ENCODE measurements at places on chromosomes 11 and 22.

GRCh38 chr22:46462726-46463371 lies 74.6 kb downstream of the CELSR1 start:
- peak; percentile 55 for DNase-seq

- DNase-seq, result no peak
Measured at GRCh38 chr11:116164843-116165242, 607.9 kb downstream of the BUD13 start.

- no peak for DNase-seq
Measured at GRCh38 chr11:8593935-8594909, at the start of gene STK33. Gene STK33, minus strand, starts transcription at chr11:8594228. Its CDS starts 119,323 bp downstream, at chr11:8474905.

DNA sequence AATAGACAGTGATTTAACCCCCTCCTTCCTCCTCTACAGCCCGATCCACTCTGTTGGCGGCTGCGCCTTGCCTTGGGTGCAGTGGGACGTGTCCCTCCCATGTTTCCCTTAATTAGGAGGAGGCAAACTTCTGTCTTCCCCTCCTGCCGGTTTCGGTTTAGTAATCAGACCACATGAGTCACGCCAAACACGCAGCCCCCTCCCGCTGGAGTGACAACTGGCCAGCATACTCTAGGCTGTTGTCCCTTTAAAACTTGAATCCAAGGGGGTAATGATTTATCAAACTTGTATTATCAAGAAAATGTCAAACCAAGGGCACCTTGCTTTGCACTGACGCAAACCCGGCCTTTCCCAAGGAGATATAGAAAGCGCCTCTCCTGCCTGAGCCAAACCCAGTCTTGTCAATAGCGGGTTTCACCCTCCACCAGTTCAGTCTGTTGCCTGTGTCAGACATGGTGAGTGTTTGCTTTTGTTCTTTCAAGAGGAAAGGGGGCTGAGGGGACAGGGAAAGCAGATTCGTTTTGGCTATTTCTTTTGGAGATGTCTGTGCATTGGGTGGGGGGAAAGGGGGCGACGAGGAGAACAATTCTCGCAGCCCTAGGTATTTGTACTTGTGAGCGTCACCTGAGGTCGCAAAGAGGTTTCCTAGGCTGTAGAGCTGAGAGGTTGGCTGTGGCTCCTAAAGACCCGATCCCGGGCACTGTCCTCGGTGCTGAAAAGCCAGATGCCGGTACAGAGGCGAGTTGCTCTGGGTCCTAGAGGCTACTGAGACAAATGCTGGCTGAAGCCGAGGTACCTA lies at the start of gene SLC6A5:
Gene SLC6A5, plus strand, starts transcription at position 388 of the 799 bp plus-strand sequence. Its CDS starts 65 bp downstream, at position 453.
- DNase-seq, result peak; percentile 49

DNA sequence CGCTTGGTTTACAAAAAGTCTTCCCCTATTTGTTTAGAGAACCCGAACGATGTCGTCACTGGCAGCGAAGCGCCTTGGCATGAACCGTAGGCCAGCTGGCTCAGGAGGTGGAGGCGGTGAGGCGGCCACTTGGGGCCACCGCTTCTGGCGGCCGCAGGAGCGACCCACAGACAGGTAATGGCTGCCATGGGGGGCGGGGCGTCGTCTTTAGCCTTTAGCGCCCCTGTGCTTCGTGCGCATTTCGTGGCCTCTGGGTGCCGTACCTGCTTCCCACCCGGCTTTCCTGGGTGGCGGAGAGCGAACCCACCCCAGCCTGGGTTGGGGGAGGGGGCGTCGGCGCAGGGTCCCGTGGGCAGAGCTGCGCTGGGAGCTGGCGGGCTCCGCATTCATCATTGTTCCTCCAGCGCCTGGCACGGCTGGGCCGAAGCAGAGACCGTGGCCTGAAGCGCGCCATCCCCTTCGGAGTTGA lies 469 bp upstream of the OSBP2 start:
- peak; percentile 4 for DNase-seq

- no peak for DNase-seq
Measured at GRCh38 chr22:48333323-48333763, 1494.3 kb downstream of the BRD1 start.

DNA sequence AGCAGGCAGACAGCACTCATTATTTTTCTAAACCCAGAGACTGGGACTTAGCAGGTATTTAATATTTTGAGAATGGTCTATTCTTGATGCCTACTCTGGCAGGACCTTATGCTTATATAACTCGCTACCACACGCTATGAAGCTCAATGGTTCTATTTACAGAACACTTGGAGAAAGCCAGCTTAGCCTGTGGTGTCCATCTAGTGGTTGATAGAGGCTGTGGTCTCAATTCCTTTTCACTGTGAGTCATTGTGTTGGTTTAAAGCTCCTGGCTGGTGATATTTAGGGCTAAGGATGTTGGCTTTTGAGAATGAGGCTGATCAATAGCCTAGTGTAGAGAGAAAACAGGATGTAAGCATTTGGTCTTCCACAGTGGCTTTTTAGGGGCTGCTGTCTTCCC lies 206.4 kb downstream of the DBX1 start:
- peak; percentile 86 for DNase-seq

- no peak for DNase-seq
Measured at GRCh38 chr11:71304045-71304444, 51.7 kb upstream of the SHANK2 start.

DNA sequence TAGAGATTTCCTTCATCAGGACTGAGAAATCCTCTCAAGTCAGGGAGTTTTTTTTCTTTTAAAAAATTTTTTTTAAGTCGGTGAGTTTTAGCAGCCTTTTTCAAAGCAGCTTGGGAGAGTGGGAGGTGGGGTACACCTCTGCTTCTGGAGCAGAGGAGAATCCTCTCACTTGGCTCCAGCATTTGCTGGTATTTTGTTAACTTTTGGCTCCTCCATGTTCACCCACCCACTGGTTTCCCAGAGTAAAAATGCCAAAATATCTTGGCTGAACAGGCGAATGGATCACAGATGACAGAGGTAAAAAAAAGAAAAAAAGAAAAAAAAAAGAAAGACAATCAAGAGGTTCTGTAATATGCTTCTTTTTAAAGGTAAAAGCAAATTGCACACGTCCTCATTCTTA lies 68.0 kb downstream of the GAB2 start:
- DNase-seq, result no peak

DNA sequence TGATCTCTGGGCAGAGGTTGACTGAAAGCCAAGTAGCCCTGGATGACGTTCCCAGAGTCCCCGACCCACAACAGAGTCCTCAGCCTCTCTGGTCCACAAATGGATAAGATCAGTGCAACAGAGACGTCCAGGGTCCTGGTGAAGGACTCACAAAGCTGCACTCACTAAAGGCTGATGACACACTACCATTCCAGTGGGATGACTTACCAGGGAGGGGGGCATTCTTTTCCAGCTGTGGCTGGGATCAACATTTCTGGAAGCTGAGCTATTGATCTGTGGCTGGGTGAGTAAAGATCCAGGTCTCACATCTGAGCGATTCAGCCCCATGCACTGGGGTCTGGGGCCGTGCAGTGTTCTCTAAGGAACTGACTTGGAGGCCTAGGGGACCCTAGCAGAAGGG lies 296.2 kb downstream of the NTM start:
- DNase-seq, result peak; percentile 89

- no peak for DNase-seq
Measured at GRCh38 chr11:13534358-13534757, 38.6 kb upstream of the PTH start.

DNA sequence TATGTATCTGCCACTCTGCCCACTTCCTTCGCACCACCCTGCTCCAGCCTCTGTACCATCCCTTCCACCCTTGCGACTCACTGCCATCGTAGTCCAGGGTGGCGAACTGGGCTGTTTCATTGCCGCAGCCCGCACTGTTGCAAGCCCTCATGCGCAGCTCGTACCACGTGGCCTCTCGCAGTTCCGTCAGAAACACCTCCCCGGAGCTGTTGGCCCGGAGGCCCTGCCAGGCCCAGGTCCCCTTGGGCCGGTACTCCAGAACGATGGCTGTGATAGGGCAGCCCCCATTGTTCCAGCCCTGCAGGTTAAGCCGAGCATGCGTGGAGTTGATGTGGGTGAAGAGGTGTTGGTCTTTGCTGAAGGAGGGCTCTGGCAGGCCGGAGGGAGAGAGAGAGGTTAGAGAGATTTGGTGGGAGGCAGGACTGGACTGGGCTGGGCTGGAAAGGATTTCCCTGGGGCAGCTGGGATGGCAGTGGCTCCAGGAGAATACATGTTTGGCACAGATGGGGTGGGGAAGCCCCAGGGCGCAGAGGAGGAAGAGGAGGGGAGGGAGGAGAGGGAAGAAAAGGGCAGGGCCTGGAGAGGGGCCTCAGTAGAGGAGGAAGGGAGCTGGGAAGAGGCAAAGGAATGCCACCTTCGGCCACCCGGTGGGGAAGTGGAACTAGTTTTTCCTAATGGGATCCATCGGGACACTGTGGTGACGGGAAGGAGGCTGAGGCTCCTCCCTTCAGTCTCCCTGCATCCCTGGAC lies 109.6 kb downstream of the CEP164 start:
- no peak for DNase-seq

DNA sequence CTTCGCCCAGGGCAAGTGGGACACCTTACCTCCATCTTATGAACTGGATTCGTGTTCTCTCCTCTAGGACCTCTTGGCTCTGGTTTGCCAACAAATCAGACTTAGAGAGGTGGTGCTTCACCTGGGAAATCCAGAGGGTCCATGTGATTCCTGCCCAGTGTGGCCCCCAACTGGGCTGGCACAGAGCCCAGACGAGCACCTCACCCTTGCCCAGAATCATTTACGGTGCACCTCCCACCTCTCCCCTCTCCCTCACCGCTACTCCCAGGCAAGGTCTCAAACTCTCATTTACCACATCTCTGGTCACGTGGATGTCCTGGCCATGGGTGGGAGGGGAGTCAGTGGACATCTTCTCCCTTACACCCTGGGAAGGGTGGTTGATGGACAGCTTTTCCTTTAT lies 1.1 kb downstream of the SPATA19 start:
- DNase-seq, result no peak

DNA sequence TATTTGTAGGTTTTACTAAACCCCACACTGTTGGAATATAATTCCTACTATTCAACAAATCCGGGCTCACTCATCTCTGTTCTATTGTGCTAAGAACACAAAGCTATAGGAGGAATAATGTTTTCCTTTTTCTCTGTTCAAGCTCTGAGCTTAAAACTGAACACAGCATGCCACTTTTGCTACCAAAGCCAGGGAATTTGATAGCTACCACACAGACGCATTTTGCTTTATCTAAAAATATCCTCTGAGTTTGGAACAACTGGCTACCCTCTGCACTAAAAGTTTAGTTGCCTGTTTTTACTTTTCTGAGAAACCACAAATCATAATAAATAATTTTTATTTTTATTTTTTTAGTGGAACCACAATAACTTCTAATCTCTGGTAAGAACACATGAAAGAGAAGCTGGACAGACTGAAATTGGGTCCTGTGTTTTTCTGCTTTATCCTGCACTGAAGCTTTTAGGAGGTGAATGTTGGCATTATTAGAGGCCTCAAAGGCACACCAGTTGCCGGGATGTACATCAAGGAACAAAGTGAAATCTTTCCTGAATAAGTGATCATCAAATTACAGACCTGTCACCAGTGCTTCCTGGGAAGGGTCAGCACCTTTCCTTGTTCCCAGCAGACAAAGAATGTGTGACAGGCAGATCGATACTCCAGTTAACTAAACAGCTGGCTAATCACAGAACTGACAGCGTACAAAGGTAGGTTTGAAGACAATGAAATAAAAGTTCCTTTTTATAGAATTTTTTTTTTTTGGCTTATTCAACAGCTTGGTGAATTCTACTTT lies 523.2 kb upstream of the TENM4 start:
- no peak for DNase-seq

DNA sequence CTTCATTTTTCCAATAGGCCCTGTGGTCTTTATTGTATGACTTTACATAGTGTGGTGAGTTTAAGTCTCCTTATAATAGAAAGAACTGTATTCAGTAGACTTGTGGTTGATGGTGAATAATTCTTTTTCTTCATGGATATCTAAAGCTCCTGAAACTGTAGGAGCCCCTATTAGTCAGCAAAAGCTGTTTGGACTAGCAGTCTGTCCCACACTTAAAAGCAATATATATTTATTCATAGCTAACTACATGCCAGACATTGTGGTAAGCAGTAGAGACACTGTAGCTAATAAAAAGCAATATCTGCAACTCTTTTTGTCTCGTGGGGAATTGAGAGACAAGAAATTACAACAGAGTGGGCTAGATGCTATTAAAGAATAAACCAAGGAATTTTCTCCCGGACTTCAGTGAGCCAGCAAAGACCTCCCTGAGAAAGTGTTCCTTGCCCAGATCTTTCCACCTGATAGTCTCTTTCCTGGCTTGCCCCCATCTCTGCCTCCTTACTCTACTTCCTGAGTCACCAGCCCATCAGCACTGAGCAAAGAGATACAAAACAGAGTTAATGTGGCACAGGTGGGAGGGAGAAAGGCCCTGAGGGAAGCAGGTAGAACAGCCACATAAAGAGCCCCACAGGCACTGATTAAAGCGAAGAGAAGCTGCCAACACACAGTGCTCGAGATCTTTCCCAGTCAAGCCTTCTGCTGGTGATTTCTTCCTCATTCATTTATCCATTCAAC lies 1.4 kb upstream of the OR52W1 start:
- no peak for DNase-seq

GRCh38 chr11:118283756-118284350 lies 19.8 kb upstream of the MPZL2 start:
- no peak for DNase-seq

GRCh38 chr11:76071090-76071489 lies 135.2 kb downstream of the WNT11 start:
- no peak for DNase-seq

DNA sequence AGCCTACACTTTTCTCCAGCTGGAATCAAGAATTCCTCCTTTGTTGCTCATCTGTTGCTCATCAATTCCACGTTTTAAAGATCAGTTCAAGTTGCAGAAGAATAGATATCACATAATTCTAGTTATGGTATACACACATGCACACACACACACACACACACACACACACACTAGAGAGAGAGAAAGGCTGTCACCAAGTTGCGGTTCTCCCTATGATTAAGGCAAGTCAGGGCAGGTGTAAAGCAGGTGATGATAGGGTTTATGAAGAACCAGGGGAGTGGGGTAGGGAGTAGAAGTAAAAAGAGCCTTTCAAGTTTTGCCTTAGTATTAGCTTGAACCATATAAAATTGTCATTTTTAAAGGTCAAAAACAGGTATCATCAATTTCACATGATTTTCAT lies 31.7 kb upstream of the TMPRSS4 start:
- DNase-seq, result no peak

DNA sequence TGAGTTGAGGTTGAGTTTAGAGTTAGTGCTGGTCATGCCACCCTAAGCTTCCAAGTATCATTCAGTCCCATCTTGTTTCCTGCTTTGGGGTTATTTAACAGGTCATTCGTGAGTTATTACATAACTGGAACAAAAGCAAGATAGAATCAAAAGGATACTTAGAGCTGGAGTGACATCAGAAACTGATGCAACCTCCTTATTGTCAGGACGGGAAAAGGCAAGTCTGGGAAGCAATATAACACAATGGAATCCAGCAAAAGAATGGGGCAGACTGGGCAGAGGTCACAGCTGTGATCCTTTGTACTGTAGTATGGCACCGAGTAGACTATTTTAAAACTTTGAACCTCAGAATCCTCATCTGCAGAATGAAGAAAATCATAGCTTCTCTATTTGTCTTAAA lies 4.4 kb upstream of the PRSS23 start:
- no peak for DNase-seq

DNA sequence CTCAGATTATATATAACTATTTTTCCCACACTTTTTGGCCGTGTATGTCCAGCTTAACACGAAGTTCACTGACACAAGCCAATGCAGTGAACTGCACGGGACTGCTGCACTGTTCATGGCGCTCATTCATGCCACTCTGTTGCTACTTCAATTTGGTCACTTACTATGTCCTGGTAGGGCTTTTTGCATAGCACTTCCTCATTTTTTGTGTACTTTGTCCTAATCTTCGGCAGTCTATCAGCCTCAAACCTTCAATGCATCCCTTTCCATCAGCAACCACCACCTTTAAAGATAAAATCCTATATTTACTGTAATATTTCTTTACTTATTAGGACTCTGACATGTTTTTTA lies 18.7 kb upstream of the ARHGAP32 start:
- no peak for DNase-seq

Data from fibroblast of skin of scalp (primary cell).